ENCODE measurements at places on chromosomes 12 and 14.
A peak's percentile ranks its signal among the peaks of the same experiment; 100 is the strongest.

GRCh38 chr12:123512838-123513665, 20.5 kb downstream of the RILPL1 start:
- no peak for DNase-seq

- DNase-seq = no peak
These were observed 1.4 kb upstream of the PTPRO start for GRCh38 chr12:15320881-15321280.

GRCh38 chr12:53592426-53592825, 33.8 kb downstream of the ATF7 start:
- no peak for DNase-seq

DNA sequence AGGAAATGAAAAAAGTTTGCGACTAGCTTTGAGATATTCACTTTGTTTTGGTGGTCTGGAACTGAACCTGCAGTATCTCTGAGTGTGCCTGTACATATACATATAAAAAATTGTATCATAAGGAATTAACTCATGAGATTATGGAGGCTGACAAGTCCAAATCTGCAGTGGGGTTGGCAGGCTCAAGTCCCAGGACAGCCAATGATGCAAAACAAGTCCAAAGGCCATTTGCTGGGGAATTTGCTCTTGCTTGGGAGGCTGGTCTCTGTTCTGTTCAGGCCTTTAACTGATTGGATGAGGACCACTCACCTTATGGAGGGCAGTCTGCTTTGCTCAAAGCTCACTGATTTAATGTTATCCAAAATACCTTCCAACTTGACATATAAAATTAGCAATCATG, 66.8 kb downstream of the FGD4 start:
- DNase-seq = no peak

DNA sequence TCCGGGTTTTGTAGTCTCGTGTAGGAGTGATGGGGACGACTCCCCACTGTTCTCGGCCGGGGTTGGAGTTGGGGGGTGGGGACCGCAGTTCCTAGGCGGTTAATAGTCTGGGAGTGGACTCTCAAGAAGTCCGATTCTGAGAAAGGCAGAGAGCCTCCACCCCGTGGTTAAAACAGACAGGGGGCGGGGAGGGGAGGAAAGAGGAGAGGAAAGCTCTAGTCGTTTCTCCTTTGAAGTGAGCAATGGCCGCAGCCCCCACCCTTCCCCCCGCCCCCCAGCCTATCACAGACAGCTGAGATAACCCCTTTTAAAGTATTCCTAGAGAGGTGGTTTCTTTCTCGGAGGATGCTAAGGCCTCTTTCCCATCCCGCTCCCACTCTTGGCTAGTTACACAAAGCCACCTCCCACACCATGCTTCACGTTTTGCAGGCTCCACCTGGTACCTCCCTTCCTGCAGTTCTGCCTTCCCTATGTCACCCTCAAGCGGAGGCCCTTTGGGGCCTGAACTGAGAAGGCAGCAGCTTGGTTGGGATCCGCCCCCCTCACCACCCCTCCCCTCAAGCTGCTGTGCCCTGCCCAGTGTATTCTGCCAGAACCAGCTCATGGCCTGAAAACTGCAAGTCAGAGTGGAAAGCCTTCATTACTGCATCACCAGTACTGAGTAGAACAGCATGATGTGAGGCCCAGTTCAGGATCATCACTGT, 853 bp downstream of the USP5 start:
- peak; percentile 75 for DNase-seq

- no peak for DNase-seq
These were observed 17.9 kb upstream of the TFCP2 start for GRCh38 chr12:51190820-51191219.

GRCh38 chr14:22786685-22787084, 20.2 kb downstream of the OXA1L start:
- no peak for DNase-seq

GRCh38 chr12:13257356-13257875, 60.9 kb downstream of the EMP1 start:
- DNase-seq = no peak

DNA sequence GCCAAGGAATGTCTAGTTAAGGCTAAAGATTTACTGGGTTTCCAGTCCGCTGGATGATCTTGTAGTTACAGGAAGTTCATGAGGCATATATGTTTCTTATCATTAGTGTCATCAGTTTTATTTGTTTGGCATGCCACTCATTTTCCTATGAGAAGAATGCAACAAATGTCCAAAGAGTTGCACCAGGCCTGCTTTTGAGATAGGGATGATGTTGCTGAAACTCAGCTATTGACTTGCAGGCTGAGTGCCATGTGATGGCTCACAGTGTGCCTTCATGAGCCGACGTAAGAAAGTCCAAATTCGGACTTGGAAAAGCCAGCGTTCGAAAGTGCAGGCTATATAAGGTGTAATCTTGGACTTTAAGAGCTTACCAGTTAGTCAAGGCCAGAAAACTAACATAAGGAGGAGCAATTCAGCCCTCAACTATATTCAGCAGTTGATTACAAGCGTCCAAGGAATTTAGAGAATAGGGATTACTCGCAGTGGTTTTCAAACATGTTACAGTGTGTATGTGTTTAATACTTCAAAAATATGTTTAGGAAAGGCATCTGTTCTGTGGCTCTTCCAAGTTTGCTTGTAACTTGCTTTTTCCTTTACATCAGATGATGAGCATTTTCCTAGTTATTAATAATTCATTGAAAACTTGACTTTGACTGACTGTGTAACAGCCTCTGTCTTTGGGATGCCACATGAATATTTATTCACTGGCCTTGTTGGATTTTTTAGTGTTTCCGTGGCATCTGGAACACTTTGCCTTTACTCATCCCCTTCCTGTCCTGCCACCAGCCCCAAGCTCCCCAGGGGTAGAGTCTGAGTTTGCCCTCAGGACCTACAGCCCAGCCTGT, 101.3 kb downstream of the LGMN start:
- peak; percentile 75 for DNase-seq

DNA sequence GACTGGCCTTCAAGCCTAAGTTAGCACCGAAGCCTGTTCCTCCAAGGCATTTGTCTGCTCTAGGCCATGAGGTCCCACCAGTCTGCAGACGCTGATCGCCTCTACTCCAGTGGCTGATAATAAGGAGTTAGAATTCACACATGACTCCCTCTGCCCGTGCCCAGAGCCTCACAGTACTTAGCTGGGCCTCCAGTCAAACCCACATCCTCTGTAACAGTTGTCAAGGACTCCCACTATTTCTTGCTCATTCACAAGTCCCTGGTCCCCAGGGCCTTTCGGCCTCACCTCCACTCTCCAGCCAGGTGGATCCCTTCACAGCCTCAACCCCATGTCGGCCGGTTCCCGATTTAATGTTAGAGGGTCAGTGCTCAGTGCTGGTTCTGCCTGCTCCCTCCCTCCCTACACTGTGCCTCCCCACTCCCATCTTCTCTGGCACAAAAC, 6.3 kb upstream of the KRT5 start:
- no peak for DNase-seq

GRCh38 chr12:28164644-28165275, 25.5 kb upstream of the CCDC91 start:
- no peak for DNase-seq

- DNase-seq = no peak
These were observed 207.3 kb downstream of the SSPN start for GRCh38 chr12:26402648-26403047.

- DNase-seq = peak; percentile 11
These were observed 11.6 kb downstream of the RNASE10 start for GRCh38 chr14:20516921-20517320.

DNA sequence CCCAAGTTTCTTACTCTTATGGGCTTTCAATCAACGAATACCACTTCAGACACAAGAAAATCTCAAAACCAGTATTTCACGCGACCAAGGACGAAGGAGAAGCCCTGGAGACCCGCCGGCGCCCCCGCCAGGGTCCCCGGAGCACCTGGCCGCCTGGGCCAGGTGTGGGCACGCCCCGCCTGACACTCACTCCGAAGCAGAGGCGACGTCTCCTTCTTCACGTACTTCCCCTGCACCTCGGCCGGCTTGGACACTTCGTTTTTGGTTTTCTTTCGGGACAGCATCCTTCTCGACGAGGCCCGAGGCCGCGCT, 466 bp downstream of the SAV1 start:
- DNase-seq = peak; percentile 5

GRCh38 chr12:127257366-127257935, 1009.5 kb upstream of the TMEM132C start:
- peak; percentile 33 for DNase-seq

Data from GM03348 (cell line).